Glutamatergic neuron (in vitro differentiated cells): ENCODE measurements at places on chromosomes 7 and 10. TPM values are rescaled to one million over a fixed set of nuclear protein-coding genes. Genes with fewer than 3 reads are reported as not detected.

OR9A4 gene
- total RNA-seq: not detected

TRIM8 gene
- total RNA-seq: 74.8 TPM

STOX1 gene
- total RNA-seq: 0.47 TPM

GPR158 gene
- total RNA-seq: 2.6 TPM
